Heart left ventricle (tissue), 16 donors: ENCODE measurements at places on chromosomes 7 and 10. TPM values are rescaled to one million over a fixed set of nuclear protein-coding genes. Genes with fewer than 3 reads are reported as not detected.

DNA sequence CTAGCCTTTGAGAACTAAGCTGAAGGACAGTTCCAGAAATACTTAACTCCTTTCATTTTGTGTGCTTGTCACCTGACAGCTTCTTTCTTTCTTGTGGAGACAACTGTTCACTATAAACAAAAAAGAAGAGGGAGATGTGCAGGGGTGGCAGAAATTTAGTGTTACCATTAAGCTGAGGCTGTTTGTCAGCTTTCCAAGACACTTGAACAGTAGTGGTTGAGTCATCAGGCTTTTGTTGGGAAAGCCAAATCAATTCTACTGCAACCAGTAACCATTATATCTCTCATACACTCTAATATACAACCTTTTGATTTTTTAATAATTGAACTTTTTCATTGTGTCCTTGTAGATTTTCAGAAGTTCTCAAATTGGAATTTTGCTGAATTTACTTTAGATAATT lies 75.3 kb downstream of the POLL start:
- H3K27ac ChIP-seq = no peak overlapping the region
- no peak overlapping the region for H3K4me3 ChIP-seq
- no peaks in the 10 kb centered on the region for H3K27me3 ChIP-seq
- H3K4me1 ChIP-seq = no peaks in the 10 kb centered on the region
- H3K36me3 ChIP-seq = no peaks in the 10 kb centered on the region
- DNase-seq = no peak

DNA sequence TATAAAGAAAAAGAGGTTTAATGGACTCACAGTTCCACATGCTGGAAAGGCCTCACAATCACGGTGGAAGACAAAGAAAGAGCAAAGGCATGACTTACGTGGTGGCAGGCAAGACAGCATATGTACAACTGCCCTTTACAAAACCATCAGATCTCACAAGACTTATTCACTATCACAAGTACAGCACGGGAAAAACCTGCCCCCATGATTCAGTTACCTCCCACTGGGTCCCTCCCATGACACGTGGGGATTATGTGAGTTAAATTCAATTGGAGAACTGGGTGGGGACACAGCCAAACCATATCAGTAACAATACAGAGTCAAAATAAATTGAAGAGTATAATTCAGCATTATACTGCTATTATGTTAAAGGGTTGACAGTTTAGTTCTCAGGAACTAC lies 37.8 kb downstream of the RNLS start:
- H3K27ac ChIP-seq = no peak overlapping the region
- no peaks in the 10 kb centered on the region for H3K36me3 ChIP-seq
- peaks cover 3% of the 10 kb centered on the region for H3K4me1 ChIP-seq
- H3K4me3 ChIP-seq = no peak overlapping the region
- DNase-seq = no peak

DNA sequence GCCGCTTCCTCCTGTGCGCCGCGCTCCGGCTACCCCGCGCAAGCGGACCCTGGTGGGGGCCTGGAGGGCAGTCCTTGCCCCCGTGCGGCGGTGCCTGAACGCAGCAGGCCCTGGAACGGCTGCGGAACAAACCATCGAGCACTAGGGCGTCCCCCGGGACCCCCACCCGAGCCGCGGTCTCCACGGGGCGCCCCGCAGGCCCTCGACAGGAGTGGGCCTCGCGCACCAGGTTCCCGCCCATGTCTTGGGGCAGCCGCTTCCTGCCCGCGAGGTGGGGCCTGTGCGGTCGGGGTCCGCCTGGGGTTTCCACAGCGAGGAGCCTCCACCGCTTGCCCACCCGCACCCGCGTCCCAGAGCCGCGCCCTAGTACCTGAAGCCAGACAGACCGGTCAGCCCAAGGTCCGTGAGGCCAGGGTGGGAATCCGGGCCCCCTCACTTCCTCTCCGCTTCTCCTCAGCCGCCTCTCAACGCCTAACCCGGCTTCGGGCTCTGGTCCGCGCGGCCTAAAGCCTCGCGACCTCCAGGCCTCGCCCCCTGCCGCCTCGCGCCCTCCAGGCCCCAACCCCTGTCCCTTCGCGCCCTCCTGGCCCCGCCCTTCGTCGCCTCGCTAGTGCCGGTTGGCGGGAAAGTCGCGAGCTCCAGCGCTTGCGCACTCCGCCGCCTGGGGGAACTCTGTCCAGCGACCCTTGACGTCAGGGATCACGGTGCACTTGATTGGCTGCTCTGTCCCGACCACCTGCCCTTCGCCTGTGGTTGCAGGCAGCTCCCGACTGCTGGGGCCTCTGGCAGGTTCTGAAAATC lies 7.0 kb upstream of the GBX1 start:
- peaks cover 3% of the 10 kb centered on the region for H3K27me3 ChIP-seq
- DNase-seq = peak; percentile 66
- H3K4me1 ChIP-seq = no peaks in the 10 kb centered on the region
- no peak overlapping the region for H3K4me3 ChIP-seq
- H3K36me3 ChIP-seq = no peaks in the 10 kb centered on the region

GRCh38 chr10:86105181-86105580 lies 261.4 kb downstream of the GRID1 start:
- no peak overlapping the region for H3K27ac ChIP-seq
- H3K4me1 ChIP-seq = no peaks in the 10 kb centered on the region
- no peak overlapping the region for H3K4me3 ChIP-seq
- DNase-seq = no peak

DNA sequence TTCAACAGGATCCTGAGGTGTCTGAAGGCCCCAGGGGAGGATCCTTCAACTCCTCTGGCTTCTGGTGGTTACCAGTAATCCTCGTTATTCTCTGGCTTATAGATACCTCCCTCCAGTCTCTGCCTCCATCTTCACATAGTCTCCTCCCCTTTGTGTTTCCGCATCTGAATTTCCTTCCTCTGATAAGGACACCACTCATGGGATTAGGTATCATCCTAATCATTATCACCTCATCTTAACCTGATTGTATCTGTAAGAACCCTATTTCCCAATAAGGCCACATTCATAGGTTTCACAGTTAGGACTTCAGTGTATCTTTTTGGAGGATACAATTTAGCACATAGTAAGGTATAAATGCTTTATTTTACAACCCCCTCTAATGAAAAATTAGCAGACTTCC lies 1189.2 kb downstream of the CNTNAP2 start:
- no peak for DNase-seq
- no peaks in the 10 kb centered on the region for H3K36me3 ChIP-seq
- H3K27me3 ChIP-seq = no peaks in the 10 kb centered on the region

GRCh38 chr10:131162866-131163843 lies 148.4 kb downstream of the TCERG1L start:
- DNase-seq = no peak
- H3K36me3 ChIP-seq = no peaks in the 10 kb centered on the region
- H3K4me3 ChIP-seq = no peak overlapping the region

- H3K4me3 ChIP-seq = no peak overlapping the region
- H3K4me1 ChIP-seq = no peaks in the 10 kb centered on the region
- no peak for DNase-seq
- H3K27ac ChIP-seq = no peak overlapping the region
- H3K36me3 ChIP-seq = no peaks in the 10 kb centered on the region
Measured at GRCh38 chr10:82340166-82340565, 465.2 kb downstream of the NRG3 start.

GRCh38 chr7:40646717-40647116 lies 511.9 kb downstream of the SUGCT start:
- H3K27ac ChIP-seq = no peak overlapping the region
- H3K36me3 ChIP-seq = no peaks in the 10 kb centered on the region
- DNase-seq = no peak

- no peak overlapping the region for H3K27ac ChIP-seq
- peaks cover 12% of the 10 kb centered on the region for H3K4me1 ChIP-seq
- DNase-seq = peak; percentile 66
- H3K4me3 ChIP-seq = no peak overlapping the region
- H3K36me3 ChIP-seq = no peaks in the 10 kb centered on the region
- H3K27me3 ChIP-seq = peaks cover 32% of the 10 kb centered on the region
Measured at GRCh38 chr7:128352153-128352537, 8.4 kb upstream of the RBM28 start.

GRCh38 chr7:13159467-13160184 lies 472.2 kb downstream of the ARL4A start:
- H3K36me3 ChIP-seq = no peaks in the 10 kb centered on the region
- DNase-seq = no peak
- H3K4me3 ChIP-seq = no peak overlapping the region
- no peak overlapping the region for H3K27ac ChIP-seq
- no peaks in the 10 kb centered on the region for H3K4me1 ChIP-seq

DNA sequence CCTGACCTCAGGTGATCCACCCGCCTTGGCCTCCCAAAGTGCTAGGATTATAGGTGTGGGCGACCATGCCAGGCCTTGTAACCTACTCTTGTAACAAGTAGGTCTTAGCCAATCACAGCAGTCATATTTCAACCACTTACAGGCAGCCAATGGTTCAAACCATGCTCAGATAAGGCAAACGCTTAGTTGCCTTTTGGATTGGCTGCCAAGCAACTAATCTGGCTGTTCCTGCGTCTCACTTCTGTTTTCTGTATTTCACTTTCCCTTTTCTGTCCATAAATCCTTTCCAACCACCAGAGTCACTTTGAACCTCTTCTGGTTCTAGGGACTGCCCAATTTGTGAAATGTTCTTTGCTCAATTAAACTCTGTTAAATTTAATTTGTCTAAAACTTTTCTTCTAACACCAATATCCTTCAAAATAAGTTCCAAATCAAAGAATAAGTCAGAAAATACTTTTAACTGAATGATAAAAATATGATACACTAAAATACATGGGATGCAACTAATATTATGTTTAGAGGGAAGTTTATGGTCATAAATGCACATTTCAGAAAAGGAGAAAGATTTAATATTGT lies 19.1 kb upstream of the PRF1 start:
- peaks cover 2% of the 10 kb centered on the region for H3K4me1 ChIP-seq
- H3K27ac ChIP-seq = no peak overlapping the region
- H3K27me3 ChIP-seq = no peaks in the 10 kb centered on the region
- DNase-seq = no peak

DNA sequence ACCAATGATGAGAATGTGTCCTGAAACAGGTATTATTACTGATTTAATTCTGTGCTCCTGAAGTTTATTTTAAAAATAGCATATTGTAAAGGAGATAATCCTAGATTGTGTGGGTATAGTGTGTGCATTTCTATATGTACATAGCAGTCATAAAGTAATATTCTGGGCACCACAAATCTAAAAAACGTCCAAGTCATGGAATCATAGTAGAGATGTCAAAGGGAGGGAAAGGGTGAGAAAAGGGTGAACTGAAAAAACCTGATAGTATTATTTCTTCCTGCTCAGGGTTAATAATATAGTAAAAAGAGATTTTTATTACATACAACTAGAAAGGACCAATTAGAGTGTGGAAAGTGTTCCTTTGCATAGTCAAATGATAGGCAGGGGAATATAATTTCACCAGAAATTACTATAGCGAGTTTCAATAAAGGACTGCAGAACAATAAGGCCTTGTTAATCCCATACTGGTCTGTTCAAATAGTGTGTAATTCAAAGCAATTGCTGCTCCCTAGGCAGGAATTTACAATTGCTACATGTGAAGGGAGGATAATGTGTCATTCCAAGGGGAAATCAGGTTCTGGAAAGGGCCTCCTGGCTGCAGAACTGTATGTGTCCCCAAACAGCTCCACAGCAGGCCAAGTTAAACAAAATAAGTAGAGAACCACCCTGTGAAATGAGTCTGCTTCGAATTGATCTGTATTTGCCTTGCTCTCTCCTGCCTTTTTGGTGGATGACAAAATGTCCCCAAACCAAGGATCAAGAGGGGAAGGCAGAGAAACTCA lies 42.5 kb upstream of the KMT2E start:
- peaks cover 11% of the 10 kb centered on the region for H3K4me1 ChIP-seq
- H3K4me3 ChIP-seq = no peak overlapping the region
- peak; percentile 27 for DNase-seq
- no peaks in the 10 kb centered on the region for H3K36me3 ChIP-seq

- H3K27me3 ChIP-seq = no peaks in the 10 kb centered on the region
- H3K27ac ChIP-seq = no peak overlapping the region
- no peak overlapping the region for H3K4me3 ChIP-seq
- no peaks in the 10 kb centered on the region for H3K4me1 ChIP-seq
- no peaks in the 10 kb centered on the region for H3K36me3 ChIP-seq
Measured at GRCh38 chr7:45421806-45422205, 152.4 kb upstream of the ADCY1 start.

DNA sequence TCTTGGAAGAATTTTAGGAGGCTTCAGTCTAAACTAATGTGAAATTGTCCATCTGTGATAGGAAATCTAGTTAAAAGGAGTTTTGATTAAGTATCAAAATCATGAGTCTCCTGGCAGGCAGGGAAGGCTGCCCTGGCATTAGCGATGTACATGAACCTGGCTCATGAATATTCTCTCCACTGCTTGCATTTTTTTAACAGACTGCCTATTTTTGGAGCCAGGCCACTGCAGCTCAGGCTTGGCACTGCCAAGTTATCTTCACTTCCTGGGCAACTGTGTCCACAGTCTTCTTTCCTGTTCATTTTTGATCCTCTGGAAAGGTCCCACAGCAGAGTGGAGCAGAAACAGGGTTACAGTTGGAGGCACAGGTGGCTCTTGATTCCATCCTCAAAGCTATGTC lies 7.0 kb downstream of the GPR26 start:
- H3K27me3 ChIP-seq = peaks cover 25% of the 10 kb centered on the region
- no peak for DNase-seq
- H3K36me3 ChIP-seq = no peaks in the 10 kb centered on the region
- no peak overlapping the region for H3K4me3 ChIP-seq

GRCh38 chr7:43572516-43573049 lies 10.3 kb upstream of the STK17A start:
- no peak overlapping the region for H3K4me3 ChIP-seq
- DNase-seq = no peak
- no peaks in the 10 kb centered on the region for H3K27me3 ChIP-seq
- no peaks in the 10 kb centered on the region for H3K4me1 ChIP-seq

- H3K4me3 ChIP-seq = no peak overlapping the region
- no peak for DNase-seq
- no peaks in the 10 kb centered on the region for H3K36me3 ChIP-seq
- H3K27me3 ChIP-seq = no peaks in the 10 kb centered on the region
- H3K27ac ChIP-seq = no peak overlapping the region
Measured at GRCh38 chr7:115965796-115966475, 64.6 kb downstream of the TFEC start.

- no peaks in the 10 kb centered on the region for H3K36me3 ChIP-seq
- H3K27ac ChIP-seq = no peak overlapping the region
Measured at GRCh38 chr7:18290865-18291264, 204.7 kb upstream of the HDAC9 start.

- DNase-seq = no peak
- peaks cover 7% of the 10 kb centered on the region for H3K4me1 ChIP-seq
- no peaks in the 10 kb centered on the region for H3K36me3 ChIP-seq
- H3K27ac ChIP-seq = no peak overlapping the region
- no peak overlapping the region for H3K4me3 ChIP-seq
Measured at GRCh38 chr7:23022258-23022769, 8.4 kb upstream of the HYCC1 start.

Gene RBM20
- total RNA-seq = 79.9 TPM

Gene FBXL13
- 0.16 TPM for total RNA-seq

Gene CRYGN
- not detected for total RNA-seq

Gene MYO3A
- total RNA-seq = not detected

Gene ELFN1
- 3.8 TPM for total RNA-seq

Gene RARRES2
- total RNA-seq = 18.3 TPM

Gene CCDC7
- 26.1 TPM for total RNA-seq
